Activated CD4-positive, CD25-positive, alpha-beta regulatory T cell (primary cell): ENCODE measurements at places on chromosomes 2 and 18.

- DNase-seq: no peak
Measured at GRCh38 chr2:207584952-207585351, 40.2 kb downstream of the METTL21A start.

DNA sequence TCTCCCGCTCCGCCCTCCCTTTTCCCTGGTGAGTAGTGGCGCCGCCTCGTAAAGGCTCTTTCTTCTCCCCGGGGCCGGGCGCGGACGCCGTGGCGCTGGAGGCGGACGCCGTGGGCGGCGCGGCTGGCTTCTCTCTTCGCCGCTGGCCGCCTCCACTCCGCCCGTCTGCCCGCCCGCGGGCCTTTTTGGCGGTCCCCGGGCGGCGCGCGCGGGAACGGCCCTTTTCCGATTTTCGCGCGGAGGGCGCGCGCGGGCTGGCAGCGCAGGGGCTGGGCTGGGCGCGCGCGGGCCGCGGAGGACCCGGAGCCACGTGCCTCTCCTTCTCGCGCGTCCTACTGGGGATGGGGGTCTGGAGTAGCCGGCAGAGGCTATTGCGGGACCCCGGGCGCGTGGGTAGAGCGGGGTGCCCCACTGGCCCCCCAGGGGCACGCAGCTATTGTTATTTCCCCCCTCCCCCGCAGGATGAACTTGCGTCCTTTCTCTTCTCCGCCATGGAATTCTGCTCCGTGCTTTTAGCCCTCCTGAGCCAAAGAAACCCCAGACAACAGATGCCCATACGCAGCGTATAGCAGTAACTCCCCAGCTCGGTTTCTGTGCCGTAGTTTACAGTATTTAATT is 472 bp downstream of the SLC20A1 start:
- DNase-seq: no peak

DNA sequence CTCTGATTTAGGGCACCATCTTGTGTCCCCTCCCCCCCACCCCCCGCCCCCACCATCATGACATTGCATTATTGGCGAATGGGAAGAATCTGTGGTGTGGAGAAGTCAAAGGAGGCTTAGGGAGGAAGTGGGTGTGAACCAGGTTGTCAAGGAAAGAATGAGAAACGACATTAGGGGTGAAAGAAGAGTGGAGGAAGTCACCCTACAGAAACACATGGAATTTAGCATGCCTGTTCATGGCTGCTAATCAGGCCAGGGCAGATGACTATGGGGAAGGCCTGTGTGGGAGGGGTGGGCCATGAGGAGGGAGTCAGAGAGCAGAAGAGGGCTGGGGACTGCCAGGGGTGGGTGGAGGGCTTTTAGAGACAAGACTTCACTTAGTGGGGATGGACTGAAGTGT is 81.6 kb downstream of the AOX1 start:
- DNase-seq: no peak

GRCh38 chr2:37797081-37797480 is 125.6 kb upstream of the CDC42EP3 start:
- DNase-seq: no peak

- DNase-seq: no peak
Measured at GRCh38 chr2:38886063-38886462, 3.6 kb upstream of the ARHGEF33 start.

GRCh38 chr18:79400591-79401381 is 5.1 kb downstream of the NFATC1 start:
- no peak for DNase-seq

GRCh38 chr2:120298173-120298835 is 45.7 kb downstream of the RALB start:
- no peak for DNase-seq

DNA sequence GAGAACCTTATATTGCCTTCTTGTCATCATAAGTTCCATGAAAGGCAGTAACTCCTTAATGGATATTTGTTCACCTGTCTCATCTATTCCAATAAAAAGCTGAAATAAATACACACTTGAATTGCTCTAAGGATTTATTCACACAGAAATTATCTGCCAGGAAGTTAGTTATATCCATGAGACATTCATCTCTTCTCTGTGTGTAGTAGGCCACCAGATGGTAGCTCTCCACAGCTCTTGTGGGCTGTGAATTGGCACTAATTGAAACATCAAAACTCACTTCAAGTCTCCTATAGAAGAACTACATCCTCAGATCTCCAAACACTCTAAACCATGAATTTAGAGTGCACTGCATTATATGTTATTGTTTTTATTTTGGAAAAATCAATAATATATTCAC is 189.6 kb downstream of the DSC3 start:
- DNase-seq: no peak

DNA sequence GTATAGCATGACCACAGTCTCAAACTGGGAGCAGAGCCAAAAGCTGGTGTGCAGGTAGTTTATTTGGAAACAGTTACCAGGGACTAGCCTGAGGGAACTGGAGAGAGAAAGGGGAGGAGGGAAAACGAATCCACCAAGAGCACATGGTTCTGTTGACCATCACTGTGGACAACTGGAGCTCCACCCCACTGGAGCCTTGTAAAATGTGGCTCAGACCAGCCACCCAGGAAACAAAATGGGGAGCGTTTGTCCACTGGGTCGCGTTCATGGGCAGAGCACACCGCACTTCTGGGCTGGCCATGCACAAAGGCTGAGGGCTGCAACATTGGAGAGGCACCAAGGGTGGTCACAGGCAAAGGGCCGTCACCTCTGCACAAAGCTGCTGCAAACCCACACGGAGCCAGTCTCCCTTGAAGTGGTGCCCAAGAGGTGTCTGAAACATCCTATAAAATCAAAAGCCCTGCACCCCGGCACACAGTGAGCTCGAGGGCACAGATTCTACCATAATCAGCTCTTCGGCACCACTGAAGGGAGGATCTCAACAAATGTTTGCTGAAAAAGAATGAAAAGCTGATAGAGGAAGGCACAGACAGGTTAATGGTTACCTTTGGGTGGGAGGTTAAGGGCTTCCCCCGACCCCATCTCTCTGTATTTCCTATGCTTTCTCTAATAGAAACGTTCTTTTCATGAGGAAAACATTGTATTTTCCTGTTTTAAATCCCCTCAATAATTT is 192.9 kb downstream of the INHBB start:
- DNase-seq: no peak
